ENCODE measurements at places on chromosomes 5 and 9. TPM values are rescaled to one million over a fixed set of nuclear protein-coding genes. Genes with fewer than 3 reads are reported as not detected.

Gene PCDHA1
- not detected for total RNA-seq

Gene PIP5KL1
- 3.4 TPM for total RNA-seq

Gene GRM6
- total RNA-seq, result not detected

DNA sequence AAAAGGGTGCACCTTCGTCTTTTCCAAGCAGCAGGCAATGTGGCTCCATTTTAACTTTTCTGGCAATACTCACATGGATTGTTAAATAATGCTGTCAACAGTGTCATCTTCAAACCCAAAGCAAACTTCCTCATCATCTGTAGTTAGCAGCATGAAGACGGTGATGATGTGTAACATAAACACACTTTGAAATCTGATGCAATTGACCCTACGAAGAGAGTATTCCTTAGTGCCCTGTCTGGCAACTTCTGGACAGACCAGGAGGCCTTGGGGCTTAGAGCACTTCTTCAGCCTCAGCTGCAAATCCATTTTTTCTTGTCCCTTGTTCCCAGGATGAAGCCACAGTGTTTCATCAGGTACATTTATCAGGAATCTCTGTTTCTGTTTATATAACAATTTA, 149.1 kb downstream of the GHR start:
- H3K4me3 ChIP-seq, result no peak overlapping the region
- no peak for DNase-seq
- H3K36me3 ChIP-seq, result no peaks in the 10 kb centered on the region
- peaks cover 2% of the 10 kb centered on the region for H3K4me1 ChIP-seq

- H3K4me1 ChIP-seq, result peaks cover 29% of the 10 kb centered on the region
- H3K27me3 ChIP-seq, result no peaks in the 10 kb centered on the region
- peaks cover 9% of the 10 kb centered on the region for H3K36me3 ChIP-seq
Measured at GRCh38 chr5:164357395-164358033, 852.1 kb downstream of the MAT2B start.

DNA sequence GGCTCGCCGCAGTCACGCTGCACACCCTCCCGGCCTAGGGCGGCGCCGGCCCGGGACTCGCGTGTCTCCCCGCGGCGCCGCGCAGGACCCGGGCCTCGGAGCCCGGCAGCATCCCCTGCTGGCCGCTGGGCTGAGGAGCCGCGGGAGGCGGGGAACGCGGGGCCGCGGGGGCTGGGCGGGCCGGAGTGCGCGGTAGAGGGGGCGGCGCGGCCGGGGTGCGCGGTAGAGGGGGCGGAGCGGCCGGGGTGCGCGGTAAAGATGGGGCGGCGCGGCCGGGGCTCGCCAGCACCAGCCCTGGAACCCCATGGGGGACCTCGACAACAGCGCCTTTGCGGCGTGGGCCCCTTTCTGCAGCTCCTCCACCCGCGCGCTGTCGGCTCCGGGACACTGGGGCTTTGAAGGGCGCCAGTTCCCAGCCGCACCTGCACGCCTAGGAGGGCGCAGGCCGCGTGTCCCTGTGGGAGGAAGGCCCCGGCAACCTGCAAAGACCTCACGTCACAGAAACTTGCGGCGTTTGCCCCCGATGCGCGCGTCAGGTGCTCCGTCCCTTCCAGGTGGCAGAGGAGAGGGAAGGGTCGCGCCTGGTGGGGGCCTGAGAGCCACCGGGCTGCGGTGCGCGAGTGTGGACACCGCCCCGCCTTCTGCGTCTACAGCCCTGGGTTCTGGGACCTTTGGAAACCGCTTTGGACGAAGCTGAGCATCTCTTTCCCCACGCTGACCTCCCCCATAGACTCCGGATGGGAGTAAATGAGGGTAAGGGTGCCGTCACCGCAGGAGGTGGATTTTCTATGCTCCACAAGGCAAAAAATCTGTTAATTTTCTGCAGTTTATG, 49.6 kb downstream of the NSUN2 start:
- peak overlapping the region; percentile 55 for H3K4me3 ChIP-seq
- peaks cover 80% of the 10 kb centered on the region for H3K27me3 ChIP-seq
- H3K27ac ChIP-seq, result no peak overlapping the region
- peak; percentile 45 for DNase-seq

- DNase-seq, result no peak
- H3K27ac ChIP-seq, result no peak overlapping the region
- no peaks in the 10 kb centered on the region for H3K36me3 ChIP-seq
- no peaks in the 10 kb centered on the region for H3K27me3 ChIP-seq
Measured at GRCh38 chr9:94082553-94082952, 1.7 kb upstream of the PTPDC1 start.

DNA sequence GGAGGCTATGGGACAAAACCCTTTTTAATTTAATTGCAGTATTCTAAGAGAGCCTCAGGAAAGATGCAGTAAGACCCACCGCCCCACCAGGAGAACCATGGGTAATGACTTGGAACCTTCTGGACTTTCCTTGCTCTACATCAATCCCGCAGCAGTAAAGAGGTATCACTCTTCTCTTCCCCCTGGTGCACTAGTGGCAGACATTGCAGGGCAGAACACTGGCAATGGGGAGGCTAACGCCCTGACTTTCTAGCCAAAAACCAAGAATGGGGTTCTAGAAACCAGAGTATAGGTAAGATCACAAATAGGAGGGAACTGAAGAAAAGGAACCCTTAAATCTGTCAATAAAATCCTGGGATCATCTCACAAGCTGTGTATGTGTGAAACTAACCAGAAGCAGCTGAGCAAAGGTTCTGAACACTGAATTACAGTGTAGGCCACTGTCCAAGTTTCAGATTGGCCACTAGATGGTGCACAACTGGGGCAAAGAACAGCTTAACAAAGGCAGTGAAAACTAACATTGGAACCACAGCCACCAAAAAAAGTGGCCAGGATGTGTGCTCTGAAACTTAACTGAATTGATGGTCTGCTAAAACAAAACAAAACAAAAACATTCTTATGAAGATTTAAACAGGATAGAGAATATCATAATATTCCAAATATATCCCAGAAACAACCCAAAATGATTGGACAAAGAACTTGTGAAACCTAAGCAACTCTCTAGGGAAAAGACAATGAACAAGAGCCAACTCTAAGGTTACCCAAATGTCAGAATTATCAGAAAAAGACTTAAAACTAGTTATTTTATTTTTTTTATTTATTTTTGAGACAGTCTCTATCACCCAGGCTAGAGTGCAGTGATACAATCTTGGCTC, 6.6 kb upstream of the FAM151B start:
- H3K27me3 ChIP-seq, result no peaks in the 10 kb centered on the region
- H3K4me3 ChIP-seq, result no peak overlapping the region
- H3K36me3 ChIP-seq, result peaks cover 55% of the 10 kb centered on the region
- H3K27ac ChIP-seq, result no peak overlapping the region

DNA sequence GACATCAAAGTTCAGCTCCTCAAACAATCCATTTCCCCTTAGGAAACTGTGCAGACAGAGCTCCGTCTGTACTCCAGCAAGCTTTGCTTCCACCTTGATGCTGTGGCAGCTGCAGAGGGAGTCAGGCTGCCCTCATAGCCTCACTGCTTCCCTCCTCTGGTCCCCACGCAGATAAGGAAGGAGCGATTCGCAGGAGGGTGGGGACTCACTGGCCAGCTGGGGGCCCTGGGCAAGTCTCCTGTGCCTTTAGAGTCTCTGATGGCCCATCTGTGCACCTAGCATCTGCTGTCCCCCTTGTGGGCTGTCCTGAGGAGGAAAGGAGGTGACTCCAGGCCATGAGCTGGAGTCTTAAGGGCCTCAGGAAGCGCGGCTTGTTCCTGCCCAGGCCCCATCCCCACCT, 121.5 kb downstream of the ENTREP1 start:
- peaks cover 5% of the 10 kb centered on the region for H3K27me3 ChIP-seq
- H3K36me3 ChIP-seq, result peaks cover 2% of the 10 kb centered on the region
- no peak overlapping the region for H3K4me3 ChIP-seq
- H3K27ac ChIP-seq, result no peak overlapping the region
- peaks cover 2% of the 10 kb centered on the region for H3K4me1 ChIP-seq

DNA sequence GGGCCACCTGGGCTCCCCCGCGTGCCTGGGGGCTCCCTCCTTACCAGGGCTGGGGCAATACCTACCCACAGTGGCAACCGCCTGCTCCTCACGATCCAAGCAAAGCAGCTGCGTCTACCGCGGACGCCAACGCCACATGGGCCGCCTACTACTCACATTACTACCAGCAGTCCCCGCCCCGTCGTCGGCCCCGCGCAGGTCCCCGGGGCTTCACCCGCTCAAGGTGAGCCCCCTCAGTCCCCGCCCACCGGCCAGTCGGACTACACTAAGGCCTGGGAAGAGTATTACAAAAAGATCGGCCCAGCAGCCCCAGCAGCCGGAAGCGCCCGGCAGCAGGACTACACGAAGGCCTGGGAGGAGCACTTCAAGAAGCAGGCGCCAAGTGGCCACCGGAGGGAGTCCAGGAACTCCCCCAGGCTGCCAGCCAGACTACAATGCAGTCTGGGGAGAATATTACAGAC, 106.0 kb upstream of the MTAP start:
- no peak overlapping the region for H3K27ac ChIP-seq
- H3K4me3 ChIP-seq, result no peak overlapping the region
- DNase-seq, result no peak

DNA sequence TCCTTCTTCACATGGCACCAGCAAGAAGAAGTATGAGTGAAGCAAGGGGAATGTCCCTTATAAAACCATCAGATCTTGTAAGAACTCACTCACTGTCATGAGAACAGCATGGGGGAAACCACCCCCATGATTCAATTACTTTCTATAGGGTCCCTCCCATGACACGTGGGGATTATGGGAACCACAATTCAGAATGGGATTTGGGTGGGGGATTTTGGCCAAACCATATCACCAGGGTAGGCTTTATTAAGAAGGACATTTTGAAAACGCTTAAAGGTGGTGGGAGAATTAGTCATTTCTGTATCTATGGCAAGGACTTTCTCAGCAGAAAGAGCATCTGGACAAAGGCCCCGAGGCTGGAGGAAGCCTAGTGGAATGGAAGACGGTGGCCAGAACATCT, 100.2 kb upstream of the ADAMTS16 start:
- no peaks in the 10 kb centered on the region for H3K36me3 ChIP-seq
- H3K4me3 ChIP-seq, result no peak overlapping the region
- no peak overlapping the region for H3K27ac ChIP-seq
- H3K4me1 ChIP-seq, result no peaks in the 10 kb centered on the region
- peaks cover 4% of the 10 kb centered on the region for H3K27me3 ChIP-seq
- no peak for DNase-seq

DNA sequence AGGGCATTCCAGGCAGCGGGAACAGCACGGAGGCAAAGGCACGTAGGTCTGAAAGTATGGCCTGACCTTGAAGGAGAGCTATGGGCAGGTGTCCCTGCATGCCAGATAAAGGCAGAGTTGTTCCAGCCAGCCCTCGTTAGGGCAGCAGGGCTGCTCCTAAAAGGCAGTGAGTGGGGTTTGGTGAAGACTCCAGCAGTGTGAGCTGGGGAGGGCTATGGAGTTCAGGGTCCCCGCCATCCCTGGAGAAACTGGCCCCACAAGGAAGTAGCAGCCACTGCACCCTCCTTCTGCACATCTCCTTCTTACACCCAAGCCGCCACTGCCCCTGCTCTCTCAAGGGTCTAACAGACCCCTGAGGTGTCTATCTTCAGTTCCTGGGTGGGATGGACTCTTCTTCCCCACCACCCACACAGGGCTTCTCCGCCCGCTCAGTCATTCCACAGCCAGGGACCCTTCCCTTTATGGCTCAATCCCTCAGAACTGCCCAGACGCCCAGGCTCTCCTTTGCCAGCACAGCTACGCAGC, 1.4 kb downstream of the AKNA start:
- no peaks in the 10 kb centered on the region for H3K27me3 ChIP-seq
- no peak overlapping the region for H3K27ac ChIP-seq
- H3K36me3 ChIP-seq, result no peaks in the 10 kb centered on the region
- DNase-seq, result no peak
- H3K4me3 ChIP-seq, result peak overlapping the region; percentile 76
- peaks cover 25% of the 10 kb centered on the region for H3K4me1 ChIP-seq

- H3K4me3 ChIP-seq, result peak overlapping the region; percentile 94
- H3K4me1 ChIP-seq, result peaks cover 3% of the 10 kb centered on the region
- no peak for DNase-seq
- peaks cover 36% of the 10 kb centered on the region for H3K36me3 ChIP-seq
- H3K27ac ChIP-seq, result peak overlapping the region; percentile 98
Measured at GRCh38 chr5:27473307-27474046, 435.1 kb upstream of the CDH9 start.

GRCh38 chr5:117788596-117788995, 1199.8 kb downstream of the DTWD2 start:
- no peak overlapping the region for H3K27ac ChIP-seq
- no peak overlapping the region for H3K4me3 ChIP-seq
- H3K4me1 ChIP-seq, result peaks cover 11% of the 10 kb centered on the region
- no peak for DNase-seq
- no peaks in the 10 kb centered on the region for H3K27me3 ChIP-seq
- H3K36me3 ChIP-seq, result no peaks in the 10 kb centered on the region

GRCh38 chr9:131700076-131700475, 39.8 kb downstream of the RAPGEF1 start:
- peak overlapping the region; percentile 56 for H3K27ac ChIP-seq
- no peaks in the 10 kb centered on the region for H3K36me3 ChIP-seq
- H3K27me3 ChIP-seq, result no peaks in the 10 kb centered on the region
- DNase-seq, result no peak

GRCh38 chr5:123278284-123278683, 144.9 kb downstream of the CEP120 start:
- no peak overlapping the region for H3K4me3 ChIP-seq
- H3K36me3 ChIP-seq, result no peaks in the 10 kb centered on the region
- no peak for DNase-seq
- H3K27ac ChIP-seq, result no peak overlapping the region

DNA sequence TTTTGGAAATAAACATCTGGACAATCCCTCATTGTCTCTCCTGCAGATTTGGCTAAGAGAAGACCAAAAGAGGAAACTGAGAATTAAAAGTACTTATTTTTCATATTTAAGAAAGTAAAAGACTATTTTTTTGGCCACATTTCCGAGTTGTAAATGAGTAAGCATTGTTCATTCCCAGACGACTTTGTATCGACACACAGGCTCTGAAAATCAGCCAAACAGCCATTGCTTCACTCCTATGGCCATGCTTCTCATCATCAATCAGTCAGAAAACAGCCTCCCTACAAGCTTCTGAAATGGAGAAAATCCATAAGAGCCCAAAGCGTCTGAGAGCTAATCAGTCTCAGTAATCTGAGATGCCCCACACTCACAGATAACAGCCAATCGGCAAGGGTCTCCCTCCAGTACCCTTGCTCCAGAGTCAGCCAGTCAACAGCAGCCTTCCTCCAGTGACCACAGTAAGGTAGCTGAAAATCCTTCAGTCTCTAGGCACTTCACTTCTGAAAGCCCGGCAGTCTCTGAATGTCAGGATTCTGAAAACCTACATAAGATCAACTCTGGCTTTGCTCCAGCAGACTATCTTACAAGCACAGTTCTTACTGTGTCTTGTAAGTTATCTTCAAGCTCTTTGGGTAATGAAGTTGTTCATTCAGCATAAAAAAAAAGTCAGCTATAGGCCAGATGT, 30.9 kb downstream of the CDO1 start:
- no peaks in the 10 kb centered on the region for H3K27me3 ChIP-seq
- H3K4me1 ChIP-seq, result peaks cover 19% of the 10 kb centered on the region
- DNase-seq, result no peak
- H3K27ac ChIP-seq, result no peak overlapping the region
- H3K36me3 ChIP-seq, result no peaks in the 10 kb centered on the region
- no peak overlapping the region for H3K4me3 ChIP-seq

GRCh38 chr5:131644822-131645221, 9.8 kb upstream of the RAPGEF6 start:
- no peaks in the 10 kb centered on the region for H3K27me3 ChIP-seq
- no peak overlapping the region for H3K27ac ChIP-seq
- peaks cover 2% of the 10 kb centered on the region for H3K4me1 ChIP-seq

- no peak overlapping the region for H3K27ac ChIP-seq
- H3K4me1 ChIP-seq, result peaks cover 4% of the 10 kb centered on the region
- no peaks in the 10 kb centered on the region for H3K36me3 ChIP-seq
Measured at GRCh38 chr5:133370904-133371303, 241.4 kb downstream of the FSTL4 start.

GRCh38 chr9:120363697-120364096, 216.3 kb downstream of the CDK5RAP2 start:
- H3K4me1 ChIP-seq, result peaks cover 7% of the 10 kb centered on the region
- DNase-seq, result no peak
- no peaks in the 10 kb centered on the region for H3K36me3 ChIP-seq
- H3K27ac ChIP-seq, result no peak overlapping the region
- H3K4me3 ChIP-seq, result no peak overlapping the region
- peaks cover 8% of the 10 kb centered on the region for H3K27me3 ChIP-seq
